Left colon (tissue), 2 donors: ENCODE measurements at places on chromosomes 16 and 17.

DNA sequence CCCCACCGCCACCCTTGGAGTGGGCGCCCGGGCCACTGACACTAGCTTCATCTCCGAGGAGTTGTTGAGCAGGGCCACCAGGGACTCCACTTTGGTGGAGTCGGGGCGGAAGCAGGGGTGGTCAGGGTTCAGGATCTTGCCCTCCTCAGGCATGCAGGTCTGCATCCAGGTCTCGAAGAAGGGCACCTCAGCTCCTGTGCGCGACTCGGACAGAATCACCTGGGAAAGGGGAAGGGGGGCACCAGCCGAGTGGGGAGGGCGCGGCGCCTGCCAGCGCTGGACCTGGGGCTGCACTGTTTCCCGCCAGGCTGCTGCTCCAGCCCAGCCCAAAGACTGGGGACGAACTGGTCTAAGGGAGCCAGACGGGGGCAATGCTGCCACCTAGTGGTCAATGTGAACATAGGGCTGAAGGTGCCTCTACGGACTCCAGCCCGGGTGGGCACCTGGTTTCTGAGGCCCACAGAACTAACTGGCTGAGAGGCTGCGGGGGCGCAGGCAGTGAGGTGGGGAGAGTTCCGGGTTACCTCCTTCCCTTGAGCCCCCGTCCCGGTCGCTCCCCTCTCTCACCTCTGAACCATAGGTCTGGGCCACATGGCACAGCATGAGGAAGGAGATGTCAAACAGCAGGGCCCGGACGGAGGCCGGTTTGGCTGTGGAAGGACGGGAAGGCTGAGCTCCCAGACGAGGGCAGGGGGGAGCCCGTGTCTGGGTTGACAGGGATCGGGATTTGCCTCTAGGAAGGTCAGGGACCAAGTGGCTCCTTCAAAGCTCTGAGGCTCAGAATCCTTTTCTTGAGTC, 11.8 kb downstream of the CSF3 start:
- peak; percentile 81 for DNase-seq

DNA sequence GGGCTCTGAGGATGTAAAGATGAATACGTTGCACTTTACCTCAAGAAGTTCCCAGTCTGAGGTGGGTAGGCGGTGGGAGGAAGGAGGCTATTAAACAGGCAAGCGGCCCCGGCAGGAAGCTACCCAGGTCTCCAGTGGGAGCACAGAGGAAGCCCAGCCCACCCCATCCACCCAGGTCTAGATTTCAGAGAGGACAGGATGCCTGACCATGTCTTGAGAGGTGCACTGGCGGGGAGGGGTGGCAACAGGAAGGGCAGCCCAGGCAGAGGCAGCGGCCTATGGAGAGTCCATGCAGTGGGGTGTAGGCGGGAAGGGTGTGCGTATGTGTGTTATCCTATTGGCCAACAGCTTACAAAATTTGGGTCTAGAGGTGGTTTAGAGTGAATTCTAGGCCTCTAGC, 13.9 kb downstream of the SARM1 start:
- peak; percentile 14 for DNase-seq

DNA sequence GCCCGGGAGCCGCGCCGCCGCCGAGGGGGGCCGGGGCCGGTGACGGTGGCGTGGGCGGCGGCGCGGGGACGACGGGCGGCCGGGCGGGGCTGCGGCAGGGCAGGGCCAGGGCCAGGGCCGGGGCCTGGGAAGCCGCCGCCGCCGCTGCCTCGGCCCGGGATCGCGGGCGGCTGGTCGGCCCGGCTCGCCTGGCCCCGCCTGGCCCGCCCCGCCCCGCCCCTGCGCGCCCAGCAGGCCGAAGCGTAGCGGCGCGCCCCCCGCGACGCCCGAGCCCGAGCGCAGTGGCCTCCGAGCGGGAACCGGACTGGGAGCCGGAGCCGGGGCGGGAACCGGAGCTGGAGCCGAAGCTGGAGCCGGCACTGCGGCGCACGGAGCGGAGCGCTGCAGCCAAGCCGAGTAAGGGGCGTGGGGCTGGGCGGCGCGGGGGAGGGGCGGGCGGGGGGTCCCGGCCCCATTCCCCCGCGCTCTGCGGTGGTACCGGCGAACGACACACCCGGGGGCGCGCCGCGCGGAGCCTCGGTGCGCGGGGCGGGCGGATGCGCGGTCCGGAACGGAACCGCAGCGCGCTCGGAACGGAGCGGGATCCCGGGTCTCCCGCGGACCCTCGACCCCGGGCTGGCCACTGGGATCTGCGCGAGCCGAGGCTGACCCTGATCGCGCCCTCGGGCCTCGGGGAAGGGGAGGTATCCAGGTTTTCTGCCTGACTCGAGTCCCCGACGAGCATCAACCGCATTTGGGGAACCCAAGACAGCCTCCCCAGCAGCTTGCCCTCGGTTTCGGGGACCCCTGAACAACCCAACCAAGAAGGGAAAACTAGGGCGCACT, at the start of gene BEAN1:
Gene BEAN1, plus strand, starts transcription at position 260 of the 825 bp plus-strand sequence. CDS start 10,382 bp downstream, outside the sequence.
- DNase-seq = peak; percentile 24

- no peak for DNase-seq
Observed at GRCh38 chr17:3475812-3476610, at the start of gene ASPA. Gene ASPA, plus strand, starts transcription at chr17:3475997. Its CDS starts 163 bp downstream, at chr17:3476160.

DNA sequence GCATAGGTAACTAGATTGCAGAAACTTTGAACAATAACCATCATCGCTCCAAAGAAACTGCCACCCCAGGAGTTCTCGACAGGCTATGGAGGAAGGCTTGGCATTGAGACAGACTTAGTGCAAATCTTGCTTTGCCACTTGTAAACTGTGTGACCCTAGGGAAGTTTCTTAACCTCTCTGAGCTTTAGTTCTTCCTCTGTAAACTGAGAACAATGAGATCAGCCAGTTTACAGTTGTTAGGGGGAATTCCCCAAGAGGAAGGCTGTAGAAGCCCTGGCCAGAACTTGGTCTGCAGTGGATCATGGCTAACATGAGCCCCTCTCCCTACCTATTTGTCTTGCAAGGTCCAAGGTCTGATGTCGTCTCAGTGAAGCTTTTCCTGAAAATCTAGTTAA, 78.9 kb downstream of the NT5M start:
- DNase-seq = no peak

- peak; percentile 79 for DNase-seq
Observed at GRCh38 chr17:77494664-77495435, 354.1 kb downstream of the SEC14L1 start.
